ENCODE measurements at places on chromosomes 1 and 21.
A peak's percentile ranks its signal among the peaks of the same experiment; 100 is the strongest.

DNA sequence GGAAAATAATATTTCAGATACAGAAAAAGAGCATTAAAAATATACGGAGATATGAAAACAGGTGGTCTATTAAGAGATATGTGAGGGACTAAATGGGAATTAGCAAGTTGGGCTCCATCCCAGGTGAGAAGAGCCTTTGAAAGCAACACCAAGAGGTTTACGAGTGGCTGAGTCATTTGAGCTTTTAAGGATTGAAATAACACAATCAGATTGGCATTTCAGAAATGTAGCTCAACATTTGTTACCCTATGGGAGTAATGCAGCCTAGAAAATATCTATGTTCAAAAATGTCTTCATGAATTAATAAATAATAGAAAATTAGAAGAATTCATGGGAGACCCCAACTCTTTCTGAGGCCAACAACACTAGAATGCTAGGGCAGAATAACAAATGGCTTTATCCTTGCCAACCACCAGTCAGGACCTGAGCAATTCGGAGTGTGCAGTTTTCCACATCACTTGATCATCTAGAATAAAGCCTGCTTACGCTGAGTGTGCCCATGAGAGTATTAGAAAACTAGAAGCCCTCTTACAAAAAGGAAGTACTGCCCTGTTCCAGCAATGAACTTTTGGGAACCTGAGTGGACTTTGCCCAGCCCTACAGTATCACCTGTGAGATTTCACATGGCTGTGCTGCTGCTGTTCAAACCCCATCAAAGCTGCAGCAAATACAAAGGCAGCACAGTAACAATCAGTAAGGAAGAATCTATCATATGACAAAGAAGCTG, 538.0 kb upstream of the CAMK1G start:
- DNase-seq: no peak

GRCh38 chr1:221643404-221644144, 98.3 kb downstream of the DUSP10 start:
- no peak for DNase-seq

GRCh38 chr1:157628773-157629172, 30.9 kb upstream of the FCRL4 start:
- DNase-seq: no peak

- DNase-seq: no peak
Observed at GRCh38 chr1:57986432-57986831, 560.1 kb downstream of the OMA1 start.

DNA sequence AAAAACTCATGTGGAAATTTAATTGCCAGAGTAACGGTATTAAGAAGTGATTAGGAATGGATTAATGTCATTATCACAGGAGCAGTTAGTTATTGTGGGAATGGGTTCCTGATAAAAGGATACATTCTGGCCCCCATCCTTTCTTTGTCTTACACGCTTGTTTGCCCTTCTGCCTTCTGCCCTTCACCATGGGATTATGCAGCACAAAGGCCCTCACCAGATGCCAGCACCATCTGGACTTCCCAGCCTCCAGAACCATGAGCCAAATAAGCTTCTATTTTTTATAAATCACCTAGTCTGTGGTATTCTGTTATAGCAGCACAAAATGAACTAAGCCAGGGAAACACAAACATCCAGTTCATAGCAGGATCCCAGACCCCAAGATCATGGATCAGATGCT, 33.9 kb upstream of the POU2F1 start:
- no peak for DNase-seq

- no peak for DNase-seq
Observed at GRCh38 chr1:232009741-232010140, 383.2 kb downstream of the DISC1 start.

DNA sequence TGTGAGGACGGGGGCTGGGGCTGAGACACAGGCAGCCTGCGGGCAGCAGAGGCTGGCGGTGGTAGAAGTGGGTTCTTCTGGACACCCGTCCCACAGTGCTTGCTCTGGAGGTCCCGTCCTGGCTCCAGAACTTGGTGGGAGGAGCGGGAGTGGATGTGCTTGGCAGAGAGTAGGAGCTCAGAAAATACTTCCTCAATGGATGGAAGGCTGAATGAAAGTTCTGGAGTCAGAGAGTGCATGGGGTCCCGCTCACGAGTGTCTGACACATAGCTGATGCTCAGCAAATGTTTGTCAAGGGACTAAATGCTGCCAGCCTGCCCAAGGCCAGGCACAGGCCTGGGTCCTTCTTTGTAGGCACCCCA, 13.4 kb upstream of the NES start:
- DNase-seq: no peak

- no peak for DNase-seq
Observed at GRCh38 chr1:225769687-225770086, 7.9 kb upstream of the SRP9 start.

DNA sequence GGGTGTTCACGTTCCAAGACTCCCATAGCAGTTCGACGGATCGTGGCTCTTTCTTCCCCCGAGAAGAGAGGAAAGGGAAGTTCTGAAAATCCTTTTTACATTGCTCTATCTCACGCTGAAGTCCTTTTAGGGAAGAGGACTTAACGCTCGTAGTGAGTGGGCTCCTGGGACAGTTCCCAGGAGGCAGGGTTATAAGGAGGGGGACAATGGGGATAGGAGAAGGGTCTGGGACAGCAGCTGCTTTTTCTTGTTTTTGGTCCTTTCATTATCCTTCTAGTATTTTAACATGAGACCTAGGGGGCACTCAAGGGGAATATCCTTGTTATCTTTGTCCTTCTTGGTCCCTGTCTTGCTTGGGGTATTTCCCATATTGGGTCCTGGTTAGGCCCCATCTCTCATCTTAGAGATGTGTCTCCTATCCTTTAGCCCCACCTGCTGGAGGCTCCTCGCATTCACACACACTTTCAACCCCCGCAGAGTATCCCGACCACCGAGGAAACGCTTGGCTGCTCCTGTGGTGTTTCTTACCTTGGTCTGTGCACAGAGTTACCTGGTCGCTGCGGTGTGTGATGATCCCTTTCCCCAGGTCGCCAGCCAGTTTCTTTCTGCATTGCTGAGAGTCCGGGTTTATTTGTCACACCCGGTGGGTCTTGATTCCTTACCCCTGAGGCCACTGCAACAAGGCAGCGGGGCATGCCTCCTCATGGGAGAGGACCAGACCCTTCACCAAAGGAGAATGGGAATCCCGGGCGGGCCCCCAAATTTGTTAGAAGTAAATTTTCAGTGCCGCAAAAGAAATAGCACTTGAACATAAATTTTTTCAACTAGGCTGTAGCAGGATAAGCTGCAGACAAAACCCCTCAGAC, 29.7 kb downstream of the SCCPDH start:
- DNase-seq: peak; percentile 18

GRCh38 chr1:119324198-119324597, 44.4 kb upstream of the HAO2 start:
- no peak for DNase-seq

DNA sequence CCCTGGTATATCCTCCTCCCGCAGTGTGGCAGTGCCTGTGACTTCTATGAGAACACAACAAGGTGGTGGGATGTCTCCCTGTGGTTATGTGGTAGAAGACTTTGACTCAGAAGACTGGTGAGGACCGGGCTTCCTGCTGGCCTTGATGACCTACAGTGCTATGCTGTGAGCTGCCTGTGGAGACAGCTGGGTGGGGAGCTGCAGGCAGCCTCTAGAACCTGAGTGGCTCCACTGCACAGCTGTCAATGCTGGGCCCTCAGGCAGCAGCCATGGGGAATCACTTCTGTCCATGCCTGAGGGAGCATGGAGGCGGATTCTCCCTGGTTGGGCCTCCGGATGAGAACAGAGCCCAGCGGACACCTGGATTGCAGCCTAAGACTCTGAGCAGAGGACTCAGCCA, 14.9 kb downstream of the SLC1A7 start:
- DNase-seq: no peak

GRCh38 chr1:114668784-114669561, 876 bp downstream of the DENND2C start:
- DNase-seq: no peak

DNA sequence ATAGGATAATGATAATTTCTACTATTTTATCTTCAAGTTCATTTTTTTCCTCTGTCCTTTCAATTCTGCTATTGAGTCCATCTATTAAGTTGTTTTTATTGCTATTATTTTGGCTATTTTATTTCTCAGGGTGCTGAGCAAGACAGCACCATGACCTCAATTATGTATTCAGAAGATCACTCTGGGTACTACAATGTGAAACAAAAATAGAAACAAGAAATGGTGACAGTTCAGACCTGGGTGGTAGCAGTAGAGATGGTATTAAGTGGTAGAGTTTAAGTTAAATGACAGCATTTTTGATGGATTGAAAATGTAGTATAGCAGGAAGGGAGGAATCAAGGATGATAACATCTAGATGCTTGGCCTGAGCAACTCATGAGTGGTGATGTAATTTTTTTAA, 655.3 kb upstream of the PLXNA2 start:
- no peak for DNase-seq

DNA sequence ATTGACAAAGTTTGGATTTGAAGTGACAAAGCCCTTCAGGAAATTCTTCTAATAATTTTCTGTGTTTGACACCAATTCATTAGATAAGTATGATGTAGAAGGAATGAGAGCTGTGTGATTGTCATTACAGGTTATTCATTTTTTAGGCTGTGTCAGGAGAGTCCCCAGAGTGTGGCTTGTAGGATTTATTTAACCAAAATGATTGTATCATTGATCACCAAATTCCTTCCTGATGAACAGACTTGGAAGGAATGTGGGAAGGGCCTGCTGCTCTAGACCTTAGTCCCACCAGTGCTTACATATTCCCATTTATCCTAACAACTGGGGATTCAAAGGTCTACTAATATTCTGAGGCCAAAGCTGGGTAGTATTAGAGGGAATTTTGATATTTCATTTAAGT, 383.3 kb upstream of the KAZN start:
- no peak for DNase-seq

GRCh38 chr1:196543833-196544232, 64.4 kb downstream of the KCNT2 start:
- DNase-seq: no peak

- no peak for DNase-seq
Observed at GRCh38 chr1:90176530-90176929, 181.6 kb downstream of the ZNF326 start.

- DNase-seq: no peak
Observed at GRCh38 chr1:209594440-209594839, 10.9 kb downstream of the CAMK1G start.

DNA sequence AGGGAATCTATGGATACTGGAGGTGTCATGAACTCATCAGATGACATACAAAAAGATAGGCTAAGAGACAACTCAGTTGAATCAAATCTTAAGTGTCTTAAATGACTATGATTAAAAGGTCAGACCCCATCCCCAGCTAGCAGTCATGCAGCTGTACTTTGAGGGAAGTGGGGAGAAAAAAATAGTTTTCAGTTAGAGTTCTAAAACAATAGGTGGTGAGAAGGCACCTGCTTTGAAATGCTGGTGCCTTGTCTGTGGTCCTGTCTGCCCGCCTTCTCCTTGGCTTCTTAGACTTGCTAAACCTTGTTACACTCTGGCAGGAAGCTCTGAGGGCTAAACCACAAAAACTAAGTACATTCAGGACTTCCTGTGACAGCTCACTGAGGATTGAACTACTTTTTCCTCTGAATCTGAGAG, 15.3 kb downstream of the CD2 start:
- DNase-seq: no peak

DNA sequence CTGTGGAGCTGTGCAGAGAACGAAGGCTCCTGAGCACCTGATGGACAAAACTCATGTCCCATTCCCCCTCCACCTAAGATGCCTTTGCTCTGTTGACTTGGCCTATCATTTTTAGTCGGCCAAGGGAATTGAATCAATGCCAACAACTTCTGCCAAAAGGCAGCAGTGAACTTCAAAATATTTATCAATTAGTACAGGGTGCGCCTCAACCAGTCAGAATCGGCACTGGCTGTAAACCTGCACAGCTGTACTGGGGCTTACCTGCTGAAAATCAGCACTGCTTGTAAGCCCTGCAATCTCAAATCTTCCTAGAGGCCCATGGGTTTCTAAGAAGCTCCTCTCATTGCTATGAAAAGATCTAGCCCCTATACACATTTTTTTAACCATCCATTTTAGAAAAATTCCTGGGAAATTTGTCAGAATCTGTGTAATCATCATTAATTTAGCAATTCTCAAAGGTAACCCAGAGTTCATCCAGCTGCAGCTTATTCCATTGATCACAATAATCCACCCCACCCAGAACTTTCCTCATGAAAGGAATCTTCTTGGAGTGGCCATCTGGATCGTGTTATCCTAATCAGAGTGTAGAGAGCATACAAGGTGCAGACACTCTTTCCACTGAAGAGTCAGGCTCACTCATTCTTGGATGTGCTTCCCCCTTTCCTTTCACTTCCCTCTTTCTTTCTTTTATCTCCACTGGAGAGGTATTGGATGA, 40.2 kb downstream of the ADAMTS1 start:
- DNase-seq: no peak

DNA sequence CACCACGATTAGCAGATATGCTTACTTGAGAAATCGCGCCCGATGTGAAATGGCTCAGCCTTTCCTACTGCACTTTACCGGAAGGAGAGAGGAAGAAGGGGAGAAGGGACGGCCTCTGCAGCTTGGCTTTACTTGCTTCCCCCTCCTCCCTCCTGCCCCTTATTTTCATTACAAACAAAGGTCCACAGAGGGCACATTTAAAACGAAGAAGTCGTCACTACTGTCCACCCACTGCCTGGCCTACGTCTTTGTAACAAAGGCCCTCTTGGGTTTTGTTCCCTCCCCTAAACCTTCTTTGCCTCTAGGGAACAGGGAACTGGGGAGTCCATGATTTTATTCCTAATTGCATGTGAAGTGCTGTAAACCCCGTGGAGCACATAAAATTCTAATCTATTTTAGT, 308.5 kb downstream of the LMX1A start:
- DNase-seq: no peak

DNA sequence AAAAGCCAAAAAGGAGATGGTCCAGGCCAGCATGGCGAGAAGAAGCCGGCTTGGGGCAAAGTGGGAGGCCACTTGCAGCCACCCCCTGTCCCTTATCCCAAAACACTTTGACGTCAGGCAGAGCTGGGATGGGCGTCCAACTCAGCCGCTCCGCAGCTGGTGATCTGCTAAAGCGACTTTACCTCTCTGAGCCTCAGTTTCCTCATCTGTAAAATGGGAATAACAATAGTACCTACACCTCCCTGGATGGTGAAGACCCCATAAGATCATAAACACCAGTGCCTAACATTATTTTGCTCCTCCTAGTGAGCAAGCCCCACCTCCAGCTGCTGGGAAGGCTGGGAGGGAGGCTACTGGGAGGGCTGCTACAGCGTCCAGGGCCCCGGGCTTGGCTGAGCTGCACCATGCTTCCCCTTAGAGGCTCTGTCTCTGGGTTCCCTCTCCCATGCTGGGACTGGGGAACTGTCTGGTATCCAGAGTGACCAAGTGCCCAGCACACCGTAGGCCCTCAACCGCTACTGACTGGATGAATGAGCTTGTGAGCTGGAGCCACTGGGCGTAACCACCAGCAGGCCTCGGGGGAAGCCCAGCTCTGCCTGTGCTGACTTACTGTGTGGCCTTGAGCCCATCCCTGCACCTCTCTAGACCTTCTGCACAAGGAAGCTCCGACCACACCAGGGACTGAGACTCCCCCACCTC, 18.3 kb downstream of the IFFO2 start:
- DNase-seq: no peak

Data from GM12892 (cell line).